Epithelial cell of proximal tubule (primary cell): ENCODE measurements at places on chromosomes 2 and 18. TPM values are rescaled to one million over a fixed set of nuclear protein-coding genes. Genes with fewer than 3 reads are reported as not detected.

PRKAG3 gene
- not detected in 2 replicates for total RNA-seq

FBXO48 gene
- 0.94 and 1.5 TPM in 2 replicates for total RNA-seq

DSC1 gene
- not detected in 2 replicates for total RNA-seq

CROCC2 gene
- total RNA-seq: not detected in 2 replicates

NFATC1 gene
- 0.46 and 2.1 TPM in 2 replicates for total RNA-seq

APCDD1 gene
- total RNA-seq: 0.51 TPM in 1 of 2 replicates, not detected in the other

TNFRSF11A gene
- 0.80 and 4.2 TPM in 2 replicates for total RNA-seq

- no peak for DNase-seq
Measured at GRCh38 chr18:61085761-61086160, 247.5 kb upstream of the CDH20 start.

DNA sequence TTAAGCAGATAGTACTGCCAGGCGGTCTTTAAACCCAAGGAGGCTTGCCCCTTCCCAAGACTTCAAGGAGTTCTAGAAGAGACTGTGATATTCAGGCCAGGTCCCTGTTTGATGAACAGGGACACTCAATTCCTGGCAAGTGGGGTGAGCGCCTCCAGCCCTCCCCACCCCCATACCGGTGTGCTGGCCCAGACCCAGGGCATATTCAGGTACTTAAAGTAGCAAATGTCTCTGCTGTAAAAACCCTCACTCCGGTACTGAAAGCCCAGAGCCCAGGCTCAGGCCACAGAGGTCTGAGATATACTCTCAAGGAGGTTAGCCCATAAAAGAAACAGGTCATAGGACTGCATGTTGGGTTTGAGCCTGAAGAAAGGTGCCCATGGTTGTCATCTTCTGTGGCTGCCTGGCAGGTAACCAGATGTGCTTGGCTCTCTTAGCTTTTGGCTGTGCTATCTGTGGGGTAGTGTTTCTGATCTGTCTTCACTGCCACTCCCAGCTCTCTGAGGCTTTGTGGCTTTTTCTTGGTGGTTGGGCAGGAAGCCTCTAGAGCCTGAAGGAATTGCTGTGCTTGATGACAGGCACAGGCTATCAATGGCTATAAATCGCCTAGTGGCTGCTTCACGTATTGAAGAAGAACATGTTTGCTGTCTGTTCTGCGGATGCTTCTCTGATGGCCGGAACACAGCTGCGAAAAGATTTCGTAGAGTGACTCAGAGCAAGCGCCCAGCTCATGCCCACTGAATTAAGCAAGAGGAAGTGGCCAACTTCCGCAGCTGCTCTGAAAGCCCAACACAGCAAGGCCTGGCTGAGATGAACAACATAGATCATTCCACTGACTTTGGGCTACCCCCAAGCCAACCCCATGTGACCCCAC is 63.3 kb upstream of the ALPP start:
- no peak for DNase-seq

GRCh38 chr2:128236491-128237035 is 82.1 kb downstream of the HS6ST1 start:
- DNase-seq: no peak

DNA sequence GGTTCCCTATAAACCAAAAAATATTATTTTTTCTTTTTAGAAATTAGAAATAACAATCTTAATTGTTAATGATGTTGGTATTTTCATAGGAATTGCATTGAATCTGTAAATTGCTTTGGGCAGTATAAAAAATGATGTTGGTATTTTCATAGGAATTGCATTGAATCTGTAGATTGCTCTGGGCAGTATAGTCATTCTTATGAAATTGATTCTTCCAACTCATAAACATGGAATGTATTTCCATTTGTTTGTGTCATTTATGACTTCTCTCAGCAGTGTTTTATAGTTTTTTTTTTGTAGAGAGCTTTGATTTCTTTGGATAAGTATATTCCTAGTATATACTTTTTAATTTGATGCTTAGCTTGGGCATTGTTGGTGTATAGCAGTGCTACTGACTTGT is 82.0 kb upstream of the NT5C1B start:
- DNase-seq: no peak

- no peak for DNase-seq
Measured at GRCh38 chr2:10326707-10327594, 24.2 kb downstream of the HPCAL1 start.

GRCh38 chr2:195590199-195590860 is 66.7 kb upstream of the SLC39A10 start:
- DNase-seq: no peak

DNA sequence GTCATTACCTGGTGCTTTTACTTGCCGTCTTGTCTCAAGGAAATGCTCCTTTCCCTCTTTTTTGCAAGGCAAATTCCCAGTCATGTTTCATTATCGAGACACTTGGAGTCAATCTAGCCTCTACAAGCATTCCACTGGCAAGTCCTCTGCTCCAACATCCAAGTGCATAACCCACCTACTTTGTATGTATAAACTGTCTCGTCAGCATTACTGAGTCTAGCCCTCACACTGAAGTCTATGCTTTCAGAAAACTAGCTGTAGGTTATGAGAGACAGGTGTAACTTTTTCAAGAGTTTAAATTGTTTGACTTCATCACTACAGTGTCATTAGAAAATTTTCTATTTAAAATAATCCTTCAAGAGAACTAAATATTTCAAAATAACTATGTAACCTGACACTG is 319.2 kb downstream of the NBAS start:
- no peak for DNase-seq

- DNase-seq: no peak
Measured at GRCh38 chr2:85728883-85729824, 24.6 kb upstream of the ATOH8 start.

DNA sequence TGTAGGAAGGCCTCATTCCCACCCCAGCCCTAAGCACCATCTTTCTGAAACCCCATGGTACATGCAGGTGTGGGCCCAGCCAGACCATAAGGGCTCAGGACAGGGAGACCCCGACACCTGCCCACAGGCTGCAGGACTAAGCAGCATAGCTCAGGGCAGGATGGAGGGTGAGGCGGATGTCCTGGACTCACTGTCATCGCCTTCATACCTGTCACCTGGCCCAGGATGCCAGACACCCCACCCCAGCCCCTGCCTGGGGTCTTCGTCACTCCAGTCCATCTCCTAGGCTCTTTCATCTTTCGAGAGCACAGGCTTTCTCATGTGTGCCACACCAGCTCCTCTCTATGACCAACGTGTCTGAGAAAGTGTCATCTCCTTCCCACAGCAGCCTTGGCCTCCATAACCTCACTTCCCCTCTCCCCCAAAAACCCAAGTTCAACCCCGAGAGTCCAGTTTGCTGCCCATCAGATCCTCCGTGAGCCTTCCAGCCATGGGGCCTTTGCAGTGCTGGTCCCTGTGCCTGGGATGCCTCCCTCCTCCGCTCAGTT is 71.5 kb downstream of the EMX1 start:
- DNase-seq: no peak

- DNase-seq: no peak
Measured at GRCh38 chr2:28522481-28522880, 26.6 kb downstream of the PLB1 start.

- no peak for DNase-seq
Measured at GRCh38 chr18:808502-808901, 3.5 kb downstream of the YES1 start.

- DNase-seq: no peak
Measured at GRCh38 chr2:165067643-165068486, 112.5 kb upstream of the SLC38A11 start.
